Heart right ventricle (tissue), 16 donors: ENCODE measurements at places on chromosomes 3 and 15. TPM values are rescaled to one million over a fixed set of nuclear protein-coding genes. Genes with fewer than 3 reads are reported as not detected.

- DNase-seq: no peak
Measured at GRCh38 chr15:25185791-25186190, 231.0 kb downstream of the SNRPN start.

DNA sequence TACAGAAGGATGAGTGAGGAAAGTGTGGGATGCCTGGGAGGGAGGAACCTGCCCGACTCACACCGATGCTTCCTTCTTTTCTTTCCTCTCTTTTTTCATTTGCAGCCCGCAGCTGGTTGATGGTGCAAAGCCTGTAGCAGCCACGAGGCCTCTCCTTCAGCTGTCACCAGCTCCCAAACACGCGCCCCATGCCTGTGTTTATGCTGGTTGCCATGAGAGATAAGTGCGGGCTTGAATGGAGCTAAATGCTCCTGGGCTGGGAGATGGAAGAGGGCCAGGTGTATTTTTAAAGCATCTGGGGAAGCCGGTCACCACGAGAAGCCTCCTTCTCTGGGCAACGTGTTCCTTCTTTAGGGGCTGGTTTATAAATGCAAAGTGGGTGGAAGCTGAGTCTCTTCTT is 9.3 kb downstream of the COLQ start:
- DNase-seq: peak; percentile 61

The ACTRT3 gene
- 0.30 TPM for total RNA-seq

GRCh38 chr3:114393367-114394072 is 99.7 kb downstream of the TIGIT start:
- no peak for DNase-seq

The C3orf49 gene
- not detected for total RNA-seq

GRCh38 chr15:73000293-73000692 is 52.0 kb upstream of the NEO1 start:
- no peak for DNase-seq

DNA sequence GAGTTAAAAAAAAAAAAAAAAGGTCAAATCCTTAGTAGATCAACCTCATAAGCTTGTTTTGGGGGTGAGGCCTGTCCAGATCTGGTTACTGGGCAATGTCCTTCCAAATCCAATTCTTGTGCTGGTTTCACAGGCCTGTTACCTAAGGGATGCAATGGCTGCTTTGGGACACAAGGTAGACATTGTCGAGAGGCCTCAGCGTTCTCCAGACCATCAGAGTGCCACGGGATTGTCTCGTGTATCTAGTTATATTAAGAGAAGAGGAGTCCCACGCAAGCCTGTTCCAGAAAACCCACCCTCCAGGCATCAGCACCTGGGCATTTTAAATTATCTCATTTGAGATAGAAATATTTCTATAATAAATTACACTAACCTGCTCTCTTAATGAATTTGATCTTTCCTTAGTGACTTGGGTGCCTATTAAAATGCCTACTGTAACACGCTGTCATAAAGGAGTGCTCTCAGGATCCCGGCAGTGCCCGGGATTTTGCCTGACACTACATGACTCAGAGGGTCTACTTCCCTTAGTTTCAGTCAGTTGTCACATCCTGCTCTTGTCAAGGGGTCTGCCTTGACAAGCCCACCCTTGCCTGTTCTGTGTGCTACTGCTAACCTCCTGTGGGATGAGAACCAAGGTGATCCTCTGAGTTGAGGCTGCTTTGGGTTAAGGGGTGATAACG is 116.0 kb downstream of the LIPC start:
- no peak for DNase-seq
